ENCODE measurements at places on chromosomes 4 and X.

- DNase-seq: no peak
These were observed 9.5 kb downstream of the HPRT1 start for GRCh38 chrX:134469486-134469885.

DNA sequence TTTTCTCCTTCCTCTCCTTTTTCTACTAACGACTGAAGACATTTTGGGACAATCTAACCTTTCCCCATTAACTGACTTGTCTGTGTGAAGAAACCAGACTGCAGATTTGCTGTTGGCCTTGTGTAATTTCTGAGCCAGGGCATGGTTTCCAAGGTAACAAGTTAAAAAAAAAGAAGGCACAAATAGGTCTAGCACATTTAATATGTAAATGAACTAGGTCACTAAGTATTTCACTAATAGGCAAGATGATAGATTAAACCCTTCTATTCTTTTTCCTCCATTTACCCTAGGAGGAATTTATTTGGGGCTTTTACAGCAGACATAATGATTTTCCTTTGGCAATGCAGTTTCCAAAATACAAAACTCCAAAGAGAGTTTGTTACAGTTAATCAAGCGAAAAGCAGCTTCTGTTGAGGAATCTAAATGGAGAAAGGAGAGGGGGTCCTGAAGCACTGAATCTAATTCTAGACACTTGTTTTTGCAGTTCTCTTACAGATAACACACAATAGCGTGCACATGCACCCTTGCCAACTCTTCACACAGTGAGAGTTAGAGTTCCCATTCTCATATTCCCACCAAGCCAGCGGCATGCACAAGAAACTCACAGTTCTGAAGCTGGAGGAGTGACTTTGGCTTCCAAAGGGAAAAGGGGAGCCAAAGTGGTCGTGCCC is 72.0 kb downstream of the TSPAN5 start:
- DNase-seq: no peak

DNA sequence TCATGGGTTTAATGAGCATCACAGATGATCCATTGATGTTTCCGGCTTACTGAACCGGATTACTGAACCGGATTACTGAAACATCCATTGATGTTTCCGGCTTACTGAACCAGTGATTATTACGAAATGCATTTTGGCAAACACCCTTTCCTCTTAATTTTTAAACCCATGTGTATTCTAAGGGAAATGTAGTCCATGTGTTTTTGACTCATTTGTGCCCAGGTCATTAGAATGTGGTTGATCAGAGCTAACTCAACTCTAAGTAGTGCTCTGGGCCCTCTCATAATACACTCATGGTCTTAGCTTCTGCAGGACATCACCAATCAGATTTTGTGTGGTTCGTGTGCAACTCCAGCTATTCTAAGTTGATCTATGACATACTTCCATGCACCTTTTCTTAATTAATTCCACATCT is 141.6 kb downstream of the SPATA18 start:
- DNase-seq: no peak

DNA sequence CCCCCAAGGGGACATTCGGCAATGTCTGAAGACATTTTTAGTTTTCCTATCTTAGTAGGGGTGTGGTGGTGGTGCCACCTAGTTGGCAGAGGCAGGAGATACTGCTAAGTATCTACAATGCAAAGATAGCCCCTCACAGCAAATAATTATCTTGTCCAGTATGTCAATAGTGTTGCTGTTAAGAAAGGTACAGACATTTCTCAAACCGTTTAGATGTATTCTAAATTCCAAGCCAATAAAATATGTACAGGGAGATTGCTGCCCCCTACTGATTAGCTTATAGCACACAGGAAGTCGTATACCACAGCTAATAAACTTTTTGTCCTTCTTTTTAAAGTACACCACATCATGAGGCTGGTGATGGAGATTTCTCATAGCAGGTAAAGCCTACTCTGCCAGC is 260.5 kb downstream of the TMA16 start:
- DNase-seq: no peak

DNA sequence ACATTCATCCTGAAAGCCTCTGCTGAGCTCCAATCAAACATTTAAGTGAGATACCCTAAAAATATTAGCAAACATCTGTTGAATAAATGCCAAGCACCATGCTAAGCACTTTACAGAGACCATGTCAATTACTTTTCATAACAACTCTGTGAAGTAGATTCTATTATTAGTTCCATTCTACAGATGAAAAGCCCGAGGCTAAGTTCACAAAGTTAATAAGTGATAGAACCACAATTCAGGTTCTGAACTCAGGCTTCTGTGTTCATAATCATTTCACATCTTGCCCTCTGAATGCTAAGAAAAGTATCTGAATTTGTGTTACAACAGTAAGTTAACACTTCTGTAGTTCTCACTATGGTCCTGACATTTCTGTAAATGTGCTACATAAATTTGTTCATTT is 27.4 kb downstream of the SEL1L3 start:
- DNase-seq: no peak

All from cerebellum (tissue), 4 donors.